Activated T-cell treated with anti-CD3 and anti-CD28 coated beads for 4 hours (primary cell): ENCODE measurements at places on chromosomes 7 and 10.

DNA sequence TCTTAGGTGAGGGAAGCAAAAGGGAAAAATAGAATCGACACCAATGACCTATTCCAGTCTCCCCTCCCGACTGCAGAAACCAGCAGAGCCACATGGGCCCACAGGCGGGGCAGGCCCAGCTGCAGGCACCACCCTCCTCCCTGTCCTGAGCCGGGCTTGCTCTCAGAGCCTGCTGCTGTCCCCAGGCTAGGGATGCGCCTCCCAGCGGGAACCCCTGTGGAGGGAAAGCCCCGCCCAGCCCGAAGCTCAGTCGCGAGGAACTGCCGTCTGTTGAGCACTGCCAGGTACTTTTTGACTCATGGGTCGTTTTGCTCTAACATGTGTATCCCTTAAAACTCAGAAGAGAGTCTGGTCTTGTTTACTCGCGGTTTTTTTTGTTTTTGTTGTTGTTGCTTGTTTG is 124.5 kb upstream of the RET start:
- no peak for DNase-seq

- DNase-seq = no peak
These were observed 5.9 kb downstream of the TNKS2 start for GRCh38 chr10:91804126-91804510.

DNA sequence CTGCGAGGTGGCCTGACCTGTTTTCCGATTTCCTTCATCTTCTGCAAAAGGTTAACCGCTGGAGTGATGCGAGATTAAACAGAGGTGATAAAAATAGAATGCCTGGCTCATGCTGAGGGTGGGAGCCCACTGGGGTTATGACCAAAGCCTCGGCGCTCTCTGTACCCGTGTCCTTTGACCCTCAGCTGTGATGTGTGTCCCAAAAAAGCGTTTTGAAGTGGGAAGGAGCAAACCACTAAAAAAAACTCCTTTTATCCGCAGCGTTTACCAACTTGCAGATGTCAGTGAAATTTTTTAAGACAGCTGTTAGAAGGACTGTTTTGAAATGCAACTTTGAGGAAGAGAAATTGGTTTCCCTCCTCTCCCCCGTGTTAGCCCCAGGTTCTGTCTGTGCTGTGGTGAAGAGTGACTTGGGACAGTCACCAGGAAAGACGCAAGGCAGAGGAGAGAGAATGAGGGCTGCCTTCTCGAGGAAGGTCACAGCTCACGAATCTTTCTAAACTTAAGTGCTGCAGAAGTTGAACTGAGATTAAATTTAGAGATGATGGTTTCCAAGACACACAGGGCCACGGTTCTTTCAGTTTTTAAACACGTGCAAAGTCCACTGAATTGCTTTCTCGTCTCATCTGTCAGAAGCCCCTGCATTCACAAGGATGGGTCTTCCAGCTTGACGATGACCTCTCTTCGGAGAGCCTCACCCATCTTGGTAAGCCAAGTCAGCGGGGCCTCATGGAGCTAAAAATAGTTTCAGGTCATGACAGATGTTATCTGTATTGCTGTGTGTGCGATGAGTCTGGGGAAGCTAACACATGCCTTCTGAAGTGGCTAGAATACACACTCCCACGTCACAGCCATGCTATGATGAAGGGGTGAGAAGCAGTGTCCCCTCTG is 27.6 kb downstream of the AMZ1 start:
- peak; percentile 42 for DNase-seq

DNA sequence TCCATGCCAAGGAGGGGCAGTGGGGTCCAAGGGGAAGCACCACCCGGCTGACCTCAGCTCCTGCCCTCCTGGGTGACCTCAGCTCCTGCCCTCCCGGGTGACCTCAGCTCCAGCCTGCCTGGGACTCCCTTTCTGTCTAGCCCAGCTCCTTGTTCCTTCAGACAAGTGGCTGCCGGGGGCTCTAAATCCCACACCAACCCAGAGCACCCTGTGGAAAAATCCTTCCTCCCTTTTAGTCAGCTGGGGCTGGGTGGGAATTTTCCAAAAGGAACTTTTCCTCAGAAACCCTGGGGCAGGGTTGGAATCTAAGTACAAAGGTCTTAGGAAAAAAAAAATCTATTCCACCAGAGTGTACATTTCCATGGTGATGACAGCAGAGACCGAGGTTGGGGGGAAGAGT is 36.3 kb downstream of the AKR1B1 start:
- no peak for DNase-seq

GRCh38 chr7:44152971-44153947 is 12.1 kb upstream of the MYL7 start:
- DNase-seq = no peak

- DNase-seq = no peak
These were observed 8.8 kb downstream of the AASS start for GRCh38 chr7:122135275-122135674.

- peak; percentile 79 for DNase-seq
These were observed at the start of the genes CPEB3 and MARCHF5 for GRCh38 chr10:92290837-92291615. Gene CPEB3 (minus strand): TSS chr10:92291078. CDS start chr10:92240350, 50,728 bp downstream. Gene MARCHF5 (plus strand): TSS chr10:92291167. CDS start chr10:92291495, 328 bp downstream.

GRCh38 chr10:37053476-37053875 is 71.9 kb upstream of the ANKRD30A start:
- DNase-seq = no peak

DNA sequence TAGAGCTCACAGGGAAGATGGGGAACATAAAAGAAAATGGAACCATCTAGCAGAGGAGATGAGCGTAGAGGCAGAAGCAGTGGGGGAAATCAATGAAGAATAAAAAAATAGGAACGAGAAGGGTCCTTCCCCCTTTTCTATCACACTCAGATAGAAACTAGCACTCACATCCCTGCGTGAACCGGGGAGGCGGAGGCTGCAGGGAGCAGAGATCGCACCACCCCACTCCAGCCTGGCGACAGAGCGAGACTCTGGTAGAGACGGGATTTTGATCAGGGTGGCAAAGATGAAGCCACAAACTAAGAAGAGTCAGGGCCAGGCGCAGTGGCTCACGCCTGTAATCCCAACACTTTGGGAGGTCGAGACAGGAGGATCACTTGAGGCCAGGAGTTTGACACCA is 64.7 kb upstream of the ECHDC3 start:
- no peak for DNase-seq

GRCh38 chr10:64648915-64649314 is 1127.7 kb downstream of the REEP3 start:
- no peak for DNase-seq

DNA sequence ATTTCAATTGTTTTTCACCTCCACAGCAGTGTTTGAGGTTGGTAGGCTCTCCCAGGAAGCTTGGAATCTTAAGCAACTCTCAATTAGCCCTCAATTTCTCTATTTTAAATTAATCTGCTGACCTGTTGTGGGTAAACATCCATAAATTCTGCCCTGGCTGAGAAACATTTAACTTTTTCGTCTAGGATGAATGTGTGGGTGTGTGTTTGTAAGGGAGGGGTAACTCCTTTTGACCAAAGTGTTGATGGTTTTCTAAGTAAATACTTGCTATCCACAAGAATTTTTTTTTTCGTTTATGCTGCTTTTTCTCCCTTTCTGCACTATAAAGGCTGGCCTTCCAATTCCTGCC is 973 bp downstream of the PPP3CB start:
- DNase-seq = no peak

DNA sequence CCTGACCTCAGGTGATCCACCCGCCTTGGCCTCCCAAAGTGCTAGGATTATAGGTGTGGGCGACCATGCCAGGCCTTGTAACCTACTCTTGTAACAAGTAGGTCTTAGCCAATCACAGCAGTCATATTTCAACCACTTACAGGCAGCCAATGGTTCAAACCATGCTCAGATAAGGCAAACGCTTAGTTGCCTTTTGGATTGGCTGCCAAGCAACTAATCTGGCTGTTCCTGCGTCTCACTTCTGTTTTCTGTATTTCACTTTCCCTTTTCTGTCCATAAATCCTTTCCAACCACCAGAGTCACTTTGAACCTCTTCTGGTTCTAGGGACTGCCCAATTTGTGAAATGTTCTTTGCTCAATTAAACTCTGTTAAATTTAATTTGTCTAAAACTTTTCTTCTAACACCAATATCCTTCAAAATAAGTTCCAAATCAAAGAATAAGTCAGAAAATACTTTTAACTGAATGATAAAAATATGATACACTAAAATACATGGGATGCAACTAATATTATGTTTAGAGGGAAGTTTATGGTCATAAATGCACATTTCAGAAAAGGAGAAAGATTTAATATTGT is 19.1 kb upstream of the PRF1 start:
- DNase-seq = no peak

DNA sequence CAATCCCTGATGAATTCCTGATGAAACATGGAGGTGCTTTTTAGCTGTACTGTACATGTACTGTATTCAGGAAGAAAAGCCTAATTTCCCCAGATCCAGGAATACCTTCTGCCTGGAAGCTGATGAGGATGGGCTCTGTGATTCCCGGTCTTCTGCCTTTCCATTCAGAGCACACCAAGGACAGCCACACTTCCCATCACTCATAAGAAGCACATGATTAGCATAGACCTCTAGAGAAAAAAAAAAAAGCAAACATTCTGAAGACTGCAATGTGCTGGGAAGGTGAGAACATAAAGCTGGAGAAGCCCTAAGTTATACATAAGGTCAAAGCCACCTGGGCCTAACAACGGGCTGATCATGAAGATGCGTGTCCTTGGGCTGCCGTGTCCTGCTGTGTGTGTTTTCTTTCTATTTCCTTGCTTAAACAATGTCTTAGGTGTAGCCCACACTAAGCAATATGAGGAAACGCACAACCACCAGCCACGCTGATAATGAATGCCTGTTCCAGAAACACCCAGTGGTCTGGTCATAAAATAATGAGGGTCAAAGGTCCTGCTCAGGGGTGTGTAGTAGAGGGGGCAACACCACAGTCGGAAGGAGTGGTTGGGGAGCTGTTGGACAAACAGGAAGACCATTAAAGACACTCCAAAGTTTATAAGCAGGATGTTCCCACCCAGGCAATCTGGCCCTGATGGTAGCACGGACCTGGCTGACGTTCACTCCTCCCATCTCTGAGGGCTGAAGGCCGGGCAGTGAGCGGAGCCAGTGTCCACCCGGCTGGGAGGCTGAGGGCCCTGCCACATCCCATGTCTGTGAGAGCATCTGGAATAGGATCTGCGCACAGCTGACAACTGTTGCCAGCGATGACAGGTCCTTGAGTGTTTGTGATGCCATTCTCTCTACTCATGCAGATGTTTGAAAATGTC is 7.9 kb downstream of the PKD1L1 start:
- no peak for DNase-seq

GRCh38 chr10:111890046-111890445 is 293.5 kb downstream of the GPAM start:
- no peak for DNase-seq

DNA sequence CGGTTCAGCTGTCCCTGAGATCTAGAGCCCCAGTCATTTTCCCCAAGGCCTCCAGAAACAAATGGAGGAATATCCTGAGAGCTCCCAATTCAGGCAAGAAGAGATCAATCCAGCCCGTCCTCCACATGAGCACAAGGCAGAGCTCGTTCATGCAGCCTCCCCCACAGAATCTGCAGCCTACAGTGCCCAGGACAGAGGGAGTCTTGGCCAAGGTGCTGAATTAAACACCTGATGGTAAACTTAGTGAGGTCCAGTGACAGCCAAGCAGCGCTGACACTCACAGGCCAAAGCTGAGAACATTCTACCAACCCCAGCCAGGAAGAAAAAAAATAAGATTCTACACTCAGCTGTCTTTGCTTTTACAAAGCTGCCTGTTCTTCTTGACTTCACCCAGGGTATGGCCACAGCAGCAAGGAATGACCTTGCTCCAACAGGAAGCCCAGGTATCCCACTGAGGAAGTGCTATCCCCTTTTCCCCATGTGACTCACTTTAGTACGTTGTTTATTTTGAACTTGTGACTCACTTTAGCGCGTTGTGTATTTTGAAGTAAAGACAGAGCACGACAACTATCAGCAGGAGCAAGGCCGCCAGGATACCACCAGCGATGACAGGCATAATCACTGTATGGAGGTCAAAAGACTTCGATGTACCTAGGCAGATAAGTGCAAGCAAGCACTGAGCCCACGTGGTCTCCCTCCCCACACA is 4.4 kb upstream of the CUZD1 start:
- no peak for DNase-seq

DNA sequence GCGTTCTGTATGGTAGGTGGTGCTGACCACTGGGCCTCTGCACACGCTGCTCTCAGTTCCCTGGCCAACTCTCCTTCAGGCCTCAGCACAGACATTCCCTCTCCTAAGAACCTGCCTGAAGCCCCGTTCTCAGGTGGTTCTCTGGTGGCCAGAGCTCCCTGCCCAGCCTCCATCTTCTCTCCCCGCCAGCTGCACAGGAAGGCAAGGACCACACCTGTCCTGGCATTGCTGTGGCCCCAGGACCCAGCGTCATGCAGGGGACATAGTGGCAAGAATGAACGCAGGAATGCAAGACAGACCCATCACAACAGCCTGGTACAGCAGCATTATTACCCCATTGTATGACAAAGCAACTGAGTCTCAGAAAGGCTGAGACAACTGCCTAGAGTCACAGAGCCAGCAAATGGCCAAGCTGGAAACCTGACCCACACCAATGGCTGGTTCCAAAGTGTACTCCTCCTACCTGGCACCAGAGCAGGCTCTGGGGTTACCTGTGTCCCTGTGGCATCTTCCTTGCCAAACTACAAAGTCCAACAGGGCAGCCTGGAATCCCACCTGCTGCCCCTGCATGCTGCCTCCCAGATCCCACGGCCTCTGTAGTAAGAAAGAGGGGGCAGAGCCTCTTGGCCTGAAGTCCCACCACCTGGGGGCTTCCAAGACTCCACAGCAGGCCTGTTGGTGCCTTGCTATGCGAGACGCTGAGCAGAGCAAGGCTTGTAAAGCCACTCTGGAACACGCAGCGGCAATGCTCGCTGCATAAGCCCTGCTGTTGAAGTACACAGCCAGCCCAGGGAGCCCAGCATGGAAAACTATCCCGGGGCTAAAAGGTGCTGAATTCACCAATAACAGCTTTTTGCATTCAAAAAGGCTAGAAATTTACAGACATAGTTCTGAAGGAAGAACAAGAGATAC is 73.3 kb downstream of the CHST15 start:
- DNase-seq = no peak
